ENCODE measurements at places on chromosomes 5 and 9.
A peak's percentile ranks its signal among the peaks of the same experiment; 100 is the strongest.

DNA sequence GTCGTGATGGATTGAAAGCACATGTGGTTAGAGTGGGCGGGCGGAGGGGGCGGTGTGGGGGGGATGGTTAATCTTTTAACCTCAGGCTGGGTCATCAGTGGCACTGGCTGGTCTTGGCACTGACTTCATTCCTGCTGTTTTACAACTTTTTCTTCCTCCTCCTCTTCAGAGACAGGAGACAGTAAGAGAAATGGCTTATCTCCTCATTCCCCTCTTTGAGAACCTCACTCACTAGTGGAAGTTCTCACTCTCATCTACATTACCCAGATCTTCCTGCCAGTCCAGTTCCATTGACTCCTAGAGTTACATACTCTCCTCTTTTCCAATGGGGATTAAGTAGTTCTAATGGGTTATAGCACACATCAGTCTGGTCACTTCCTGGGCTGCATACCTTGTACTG, 42.3 kb upstream of the PPP1R26 start:
- no peak for DNase-seq

- DNase-seq: no peak
Observed at GRCh38 chr9:15344191-15344590, 37.2 kb upstream of the TTC39B start.

DNA sequence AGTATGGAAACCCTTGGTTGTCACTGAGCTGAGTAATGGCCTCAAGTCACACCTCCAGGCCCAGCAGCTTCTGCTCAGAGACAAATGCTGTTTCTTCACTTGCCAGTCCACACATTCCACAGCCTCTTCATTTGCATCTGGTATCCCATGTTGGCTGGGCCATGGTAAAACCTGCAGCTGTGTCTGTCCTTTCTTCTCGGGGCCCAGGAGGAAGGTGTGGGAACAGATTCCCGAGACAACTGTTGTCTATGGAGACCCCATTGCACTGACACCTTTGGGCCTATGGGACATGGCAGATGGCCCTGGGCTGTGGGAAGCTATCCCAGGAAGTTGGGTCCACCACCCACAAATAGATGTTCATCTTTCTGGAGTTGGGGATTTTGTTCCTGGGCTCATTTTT, 85.1 kb downstream of the MACROH2A1 start:
- DNase-seq: no peak

DNA sequence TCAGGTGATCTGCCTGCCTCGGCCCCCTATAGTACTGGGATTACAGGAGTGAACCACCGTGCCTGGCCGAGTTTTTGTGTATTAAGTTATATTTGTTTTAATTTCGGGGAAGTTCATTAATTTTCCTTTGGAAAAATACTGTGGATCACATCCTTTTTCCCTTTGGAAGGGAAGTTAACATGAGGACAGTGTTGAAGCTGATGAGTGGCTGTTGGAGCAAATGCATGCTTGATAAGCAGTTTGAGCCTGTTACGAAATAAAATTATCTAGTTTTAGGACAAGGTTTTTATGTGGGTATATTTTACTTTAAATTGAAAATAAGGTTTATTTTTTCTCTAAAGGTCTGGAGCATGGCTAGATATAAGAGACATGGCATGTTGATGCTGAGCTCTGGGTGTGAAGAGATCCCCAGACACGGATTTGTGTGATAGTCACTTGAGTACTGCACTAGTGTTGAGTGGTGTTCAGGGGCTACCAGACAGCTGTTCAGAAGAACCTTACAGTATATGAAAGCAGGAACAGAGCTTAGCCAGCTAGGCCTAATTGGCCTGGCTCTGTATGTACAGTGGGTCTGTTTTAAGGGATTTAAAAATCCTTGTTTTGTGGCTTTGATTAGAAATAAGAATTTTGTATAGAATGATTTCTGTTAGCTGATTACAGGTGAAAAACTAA, 17.4 kb downstream of the LMNB1 start:
- DNase-seq: no peak

DNA sequence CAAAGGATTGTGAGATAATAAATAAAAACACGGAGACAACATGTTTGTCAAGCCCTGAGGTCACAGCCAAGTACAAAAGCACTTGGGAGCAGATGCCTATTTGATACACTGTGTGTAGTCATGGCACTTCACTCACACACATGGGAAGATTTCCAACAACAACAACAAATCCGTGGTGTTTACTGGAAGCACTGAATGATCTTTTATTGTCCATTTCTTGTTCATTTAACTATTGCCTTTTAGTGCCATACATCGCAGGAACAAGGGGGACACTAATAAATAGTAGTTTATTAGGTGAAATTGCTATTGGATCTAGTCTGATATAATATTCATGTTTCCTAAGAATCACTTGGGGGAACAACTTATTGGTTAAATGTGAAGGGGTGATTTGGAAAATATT, 20.4 kb upstream of the GDNF start:
- DNase-seq: no peak

GRCh38 chr9:120265791-120266190, 314.2 kb downstream of the CDK5RAP2 start:
- DNase-seq: no peak

DNA sequence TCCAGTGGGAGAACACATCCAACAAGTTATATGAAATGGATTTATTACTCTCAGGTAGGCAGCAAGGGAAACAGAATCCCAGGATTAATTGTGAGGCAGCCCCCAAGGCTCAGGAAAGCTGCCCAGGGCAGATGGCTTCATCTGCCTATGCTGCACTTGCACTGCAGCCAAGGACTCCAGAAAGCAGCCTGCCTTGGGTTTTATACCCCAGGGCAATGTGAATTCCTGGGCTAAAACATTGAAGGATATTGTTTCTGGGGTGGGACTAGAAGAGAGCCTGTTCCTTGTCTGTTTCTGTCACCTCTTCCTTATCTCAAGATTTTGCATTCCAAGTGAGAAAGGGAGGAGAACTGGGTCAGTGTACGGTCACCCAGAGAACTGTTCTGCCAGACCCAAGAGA, 8.8 kb upstream of the CCL27 start:
- DNase-seq: no peak

DNA sequence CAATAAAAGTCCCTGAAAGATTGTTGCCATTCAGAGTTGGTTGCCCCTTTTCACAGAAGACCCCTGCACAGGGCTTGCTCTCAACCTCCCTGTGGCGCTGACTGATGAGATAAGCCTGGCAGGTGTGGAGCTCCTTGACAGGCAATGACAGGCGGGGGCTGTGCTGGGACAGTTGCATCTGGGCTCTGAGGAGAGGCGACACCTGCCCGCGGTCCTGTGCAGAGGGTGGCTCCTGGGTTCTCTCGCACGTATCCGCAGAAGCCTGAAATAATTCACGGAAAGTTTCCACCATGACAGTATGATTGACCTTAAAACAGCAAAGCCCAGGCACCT, 19.8 kb upstream of the EXOC3 start:
- no peak for DNase-seq

GRCh38 chr9:84597131-84597530, 72.4 kb upstream of the NTRK2 start:
- no peak for DNase-seq

- no peak for DNase-seq
Observed at GRCh38 chr9:109264877-109265587, 55.8 kb downstream of the EPB41L4B start.

GRCh38 chr9:121350993-121351561, 19.0 kb downstream of the STOM start:
- DNase-seq: peak; percentile 38
